Regular cardiac myocyte (primary cell): ENCODE measurements at places on chromosomes 2 and 18. TPM values are rescaled to one million over a fixed set of nuclear protein-coding genes. Genes with fewer than 3 reads are reported as not detected.

The ALK gene
- under 0.01 TPM in 1 of 2 replicates, not detected in the other for total RNA-seq

The LINC00305 gene
- total RNA-seq = not detected in 2 replicates

The AGXT gene
- total RNA-seq = not detected in 2 replicates

The DSG1 gene
- total RNA-seq = not detected in 2 replicates

The THUMPD2 gene
- total RNA-seq = 5.9 and 11.0 TPM in 2 replicates

The GPR17 gene
- total RNA-seq = not detected in 2 replicates

The SGPP2 gene
- total RNA-seq = under 0.01 and 0.28 TPM in 2 replicates

The CIDEA gene
- 0.58 TPM in 1 of 2 replicates, not detected in the other for total RNA-seq
